Kidney (tissue), 22 donors: ENCODE measurements at places on chromosomes 7 and 10. TPM values are rescaled to one million over a fixed set of nuclear protein-coding genes. Genes with fewer than 3 reads are reported as not detected.

DNA sequence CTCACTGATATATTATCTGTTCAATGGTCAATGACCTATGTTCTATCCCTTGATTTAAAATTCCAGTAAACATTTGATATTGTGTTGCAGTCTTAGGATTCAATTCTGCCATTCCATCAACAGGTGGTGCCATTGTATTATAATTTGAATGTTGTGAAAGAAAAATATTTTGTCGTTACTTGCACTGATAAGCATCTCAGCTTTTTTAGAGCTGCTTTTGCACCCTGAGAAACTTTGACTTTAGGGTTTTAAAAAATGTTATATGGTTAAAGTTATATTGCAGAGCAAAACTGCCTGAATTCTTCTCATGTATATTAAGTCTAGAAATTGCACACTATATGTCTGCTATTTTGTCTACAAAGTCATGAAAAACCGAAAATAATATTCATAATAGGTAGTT is 18.8 kb upstream of the MINDY3 start:
- DNase-seq, result no peak

DNA sequence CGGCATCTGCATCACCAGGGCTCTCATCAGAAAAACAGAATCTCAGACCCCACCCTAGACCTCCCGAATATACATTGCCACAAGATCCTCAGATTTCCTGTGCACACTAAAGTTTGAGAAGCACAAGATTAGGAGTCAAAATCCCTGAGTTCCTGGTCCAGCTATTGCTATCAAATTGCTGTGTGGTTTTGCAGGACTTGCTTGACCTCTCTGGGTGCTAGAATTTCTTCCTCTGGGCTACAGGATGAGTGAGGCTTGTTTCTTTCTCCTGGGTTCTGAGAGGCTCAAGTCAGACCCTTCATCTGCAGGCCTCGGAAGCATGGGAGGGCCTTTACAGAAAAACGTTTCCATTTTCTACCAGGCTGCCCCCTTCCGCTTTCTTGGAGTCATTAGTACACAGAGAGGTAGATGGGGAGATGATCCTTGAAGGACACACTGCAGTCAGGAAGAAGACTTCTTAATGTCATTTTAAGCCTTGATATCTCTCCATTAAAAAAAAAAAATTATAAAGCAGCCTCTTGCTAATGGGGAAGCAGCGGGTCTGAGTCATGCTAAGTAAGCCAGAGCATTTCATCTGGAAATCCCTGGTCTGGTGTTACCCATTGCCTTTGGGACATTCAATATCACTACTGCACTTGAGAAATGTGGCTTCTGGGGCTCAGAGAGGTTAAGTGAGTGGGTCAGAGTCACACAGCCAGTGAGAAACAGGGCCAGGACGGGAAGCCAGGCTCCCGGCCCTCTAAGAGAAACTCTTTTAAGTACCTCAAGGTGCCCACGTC is 173.5 kb downstream of the KCNMA1 start:
- DNase-seq, result no peak

DNA sequence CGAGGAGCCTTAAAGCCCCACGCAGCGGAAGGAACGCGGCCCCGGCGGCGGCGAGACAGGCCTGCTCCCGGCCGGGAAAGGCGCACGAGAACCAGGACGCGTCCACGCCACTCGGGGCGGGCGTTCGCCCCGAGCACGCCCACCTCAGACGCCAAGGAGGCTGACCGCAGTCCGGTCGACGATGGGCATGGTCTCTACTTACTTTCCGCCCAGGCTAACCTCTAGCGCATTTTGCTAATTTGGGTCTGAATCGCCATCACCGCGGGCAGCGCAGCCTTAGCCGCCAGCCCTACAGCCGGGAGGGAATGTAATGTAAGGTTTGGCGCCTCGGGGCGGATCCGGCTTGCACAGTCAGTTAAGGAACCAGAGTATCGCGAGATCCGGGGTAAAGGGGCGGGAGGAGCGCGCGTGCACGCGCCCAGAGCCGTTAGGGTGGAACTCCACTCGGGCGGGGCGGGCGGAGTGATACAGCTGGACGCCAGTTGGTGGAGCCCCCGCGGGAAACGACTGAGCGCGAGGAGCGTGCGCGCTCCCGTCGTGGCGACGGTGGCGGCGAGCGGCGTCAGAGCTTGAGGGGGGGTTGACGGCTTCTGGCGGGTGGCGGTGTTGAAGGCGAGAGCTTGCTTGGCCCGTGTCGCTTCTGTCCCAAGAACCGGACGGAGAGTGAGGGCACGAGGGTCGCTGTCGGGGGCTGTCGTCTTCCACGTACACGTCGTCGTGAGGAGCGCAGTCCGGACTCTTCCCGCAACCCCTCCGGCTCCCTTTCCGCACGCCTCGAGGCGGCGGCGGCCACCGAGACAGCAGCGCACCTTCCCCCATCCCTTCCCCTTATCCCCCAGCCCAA is at the start of gene LUC7L2:
Gene LUC7L2, plus strand, starts transcription at position 529 of the 844 bp plus-strand sequence. CDS start 368 bp downstream, outside the sequence.
- peak; percentile 100 for DNase-seq

GRCh38 chr10:31704195-31704594 is 224.4 kb downstream of the ARHGAP12 start:
- no peak for DNase-seq

- DNase-seq, result peak; percentile 11
Measured at GRCh38 chr7:67267914-67268313, 271.3 kb downstream of the TYW1 start.

DNA sequence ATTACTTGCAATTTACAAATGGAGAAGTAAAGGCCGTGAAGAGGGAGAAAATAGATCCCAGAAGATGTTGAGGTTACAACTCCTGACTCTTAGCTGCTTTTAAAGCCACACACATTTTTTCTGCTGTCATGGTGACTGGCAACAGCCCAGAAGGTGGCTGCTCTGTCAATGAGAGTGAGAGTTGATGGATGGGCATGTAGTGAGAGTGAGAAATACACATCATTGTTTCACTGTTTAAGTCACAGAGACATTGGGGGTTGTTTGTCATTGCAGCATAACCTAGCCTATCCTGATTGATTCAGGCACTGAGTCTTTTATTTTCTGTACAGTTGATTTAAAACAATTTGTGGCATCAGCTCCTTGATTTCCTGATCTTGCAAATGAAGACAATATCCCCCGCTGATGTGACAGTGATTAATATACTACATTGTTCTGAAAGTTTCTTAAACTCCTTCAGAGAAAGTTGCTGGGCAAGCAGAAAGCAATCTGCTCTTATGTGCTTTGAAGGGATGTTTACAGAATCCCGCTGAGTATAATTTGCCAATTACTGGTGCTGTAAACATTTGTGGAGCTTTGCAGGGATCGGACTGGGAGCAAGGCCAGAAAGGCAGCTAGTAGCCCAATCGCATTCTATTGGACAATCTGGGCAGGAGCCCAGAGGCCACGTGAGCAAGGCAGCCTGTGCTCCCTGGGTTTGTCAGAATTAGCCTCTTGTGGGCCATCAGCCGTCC is 229.6 kb downstream of the PRPF18 start:
- DNase-seq, result no peak

GRCh38 chr10:110368002-110368401 is 63.3 kb upstream of the SMNDC1 start:
- DNase-seq, result no peak

DNA sequence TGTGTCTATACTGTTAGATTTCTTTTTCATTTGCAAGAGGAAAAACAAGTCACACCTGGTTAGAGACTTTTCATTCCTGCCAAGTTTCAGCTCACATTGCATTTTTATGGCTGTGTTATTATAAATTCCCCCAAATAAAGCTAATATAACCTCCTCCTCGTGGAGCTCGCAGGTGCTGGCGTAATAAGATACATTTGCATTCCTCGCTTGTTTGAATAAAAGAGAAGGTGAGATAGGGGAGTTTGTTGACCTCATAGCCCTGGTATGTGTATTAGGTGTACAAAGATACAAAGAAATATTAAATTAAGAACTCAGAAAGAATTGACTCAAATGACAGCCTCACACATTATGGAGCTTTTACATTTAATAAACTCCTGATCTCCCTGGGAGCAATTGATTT is 257.7 kb upstream of the SP8 start:
- DNase-seq, result peak; percentile 50

DNA sequence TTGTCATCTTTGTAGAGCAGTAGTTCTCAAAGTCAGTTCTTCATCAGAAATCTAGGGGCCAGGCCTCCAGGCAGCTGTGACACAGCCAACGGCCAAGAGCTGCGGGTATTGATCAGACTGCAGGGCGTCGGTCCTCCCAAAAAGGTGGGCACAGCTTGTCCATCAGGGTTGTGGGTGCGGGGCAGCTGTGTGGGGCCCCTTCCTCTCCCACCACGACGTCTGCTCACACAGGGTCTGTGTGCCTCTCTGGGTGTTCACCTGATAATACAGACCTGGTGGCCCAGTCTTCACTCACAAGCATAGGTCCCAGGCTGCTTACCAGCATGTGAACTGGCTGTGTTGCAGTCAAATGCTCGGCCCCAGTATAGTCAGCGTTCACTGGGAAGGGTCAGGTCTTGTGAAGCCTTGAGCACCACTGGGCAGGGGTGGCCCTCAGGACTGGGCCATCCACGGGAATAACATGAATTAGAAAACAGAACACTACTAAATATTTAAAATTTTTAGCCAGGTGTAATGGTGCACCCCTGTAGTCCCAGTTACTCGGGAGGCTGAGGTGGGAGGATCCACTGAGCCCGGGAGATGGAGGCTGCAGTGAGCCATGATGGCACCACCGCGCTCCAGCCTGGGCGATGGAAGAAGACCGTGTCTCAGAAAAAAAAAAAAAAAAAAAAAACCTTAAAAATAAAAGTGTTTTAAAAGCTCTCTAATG is 102.8 kb upstream of the DIP2C start:
- DNase-seq, result no peak

DNA sequence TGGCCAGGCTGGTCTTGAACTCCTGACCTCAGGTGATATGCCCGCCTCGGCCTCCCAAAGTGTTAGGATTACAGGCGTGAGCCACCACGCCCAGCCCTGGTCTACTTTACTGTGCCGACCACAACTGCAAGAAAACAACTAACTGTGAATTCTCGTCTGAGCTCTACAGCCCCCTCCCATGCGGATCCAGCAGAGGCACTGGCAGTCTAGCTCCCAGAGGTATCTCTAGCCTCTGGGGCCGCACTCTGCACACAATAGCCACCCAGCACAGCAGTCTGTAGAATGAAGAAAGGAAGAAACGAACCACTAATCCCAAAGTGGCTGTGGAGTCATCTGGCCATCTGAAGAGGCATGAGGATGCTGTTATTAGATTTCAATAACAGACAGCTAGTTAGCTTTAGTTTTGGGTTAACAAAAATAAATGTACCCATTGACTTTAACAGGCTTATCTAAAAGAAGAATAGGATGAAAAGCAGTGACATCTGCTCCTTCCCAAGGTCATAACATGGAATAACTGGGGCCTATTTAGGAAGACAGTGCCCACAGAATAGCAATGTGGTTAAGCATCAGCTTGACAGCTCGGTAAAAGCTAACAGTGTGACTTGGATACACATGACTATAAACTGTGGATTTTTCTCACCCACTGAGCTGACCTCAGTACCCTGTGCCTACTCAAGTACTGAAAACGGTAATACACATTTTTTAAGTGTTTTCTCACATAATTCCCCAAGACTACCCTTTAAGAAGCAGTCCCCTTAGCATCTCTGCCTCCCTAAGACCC is 131.9 kb downstream of the TNS3 start:
- DNase-seq, result no peak

DNA sequence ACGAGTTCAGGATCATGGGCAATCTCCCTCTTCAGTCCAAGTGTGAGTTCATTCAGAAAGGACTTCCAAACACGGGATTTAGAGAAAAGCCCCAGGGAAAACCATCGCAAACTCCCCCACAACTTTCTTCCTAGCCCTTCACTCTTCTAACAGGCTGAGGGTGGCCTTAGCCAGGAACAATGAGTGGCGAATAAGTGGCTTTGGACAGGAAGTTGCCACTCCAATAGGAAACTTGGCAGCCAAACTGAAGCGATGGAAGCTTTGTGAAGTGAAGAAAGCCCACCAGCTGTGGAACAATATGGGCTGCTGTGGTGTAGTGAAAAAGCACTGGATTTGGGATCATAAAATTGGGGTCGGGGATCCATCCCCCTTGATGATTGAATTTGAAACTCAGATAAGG is 193.2 kb downstream of the TEX36 start:
- DNase-seq, result no peak

- no peak for DNase-seq
Measured at GRCh38 chr7:108205311-108205710, 75.2 kb upstream of the LAMB4 start.

The ANKRD2 gene
- total RNA-seq, result 3.6 TPM

The ZNF239 gene
- total RNA-seq, result 4.7 TPM

The FAM25G gene
- not detected for total RNA-seq

The TAF3 gene
- total RNA-seq, result 8.7 TPM

The MCU gene
- total RNA-seq, result 37.6 TPM

The UTF1 gene
- not detected for total RNA-seq

The MAP3K8 gene
- 41.6 TPM for total RNA-seq
